GM06990 (cell line): ENCODE measurements at places on chromosomes 2 and 18.

- no peak for DNase-seq
Measured at GRCh38 chr2:98634406-98635092, 26.2 kb downstream of the UNC50 start.

- no peak for DNase-seq
Measured at GRCh38 chr2:149399934-149400615, 69.7 kb downstream of the LYPD6 start.

DNA sequence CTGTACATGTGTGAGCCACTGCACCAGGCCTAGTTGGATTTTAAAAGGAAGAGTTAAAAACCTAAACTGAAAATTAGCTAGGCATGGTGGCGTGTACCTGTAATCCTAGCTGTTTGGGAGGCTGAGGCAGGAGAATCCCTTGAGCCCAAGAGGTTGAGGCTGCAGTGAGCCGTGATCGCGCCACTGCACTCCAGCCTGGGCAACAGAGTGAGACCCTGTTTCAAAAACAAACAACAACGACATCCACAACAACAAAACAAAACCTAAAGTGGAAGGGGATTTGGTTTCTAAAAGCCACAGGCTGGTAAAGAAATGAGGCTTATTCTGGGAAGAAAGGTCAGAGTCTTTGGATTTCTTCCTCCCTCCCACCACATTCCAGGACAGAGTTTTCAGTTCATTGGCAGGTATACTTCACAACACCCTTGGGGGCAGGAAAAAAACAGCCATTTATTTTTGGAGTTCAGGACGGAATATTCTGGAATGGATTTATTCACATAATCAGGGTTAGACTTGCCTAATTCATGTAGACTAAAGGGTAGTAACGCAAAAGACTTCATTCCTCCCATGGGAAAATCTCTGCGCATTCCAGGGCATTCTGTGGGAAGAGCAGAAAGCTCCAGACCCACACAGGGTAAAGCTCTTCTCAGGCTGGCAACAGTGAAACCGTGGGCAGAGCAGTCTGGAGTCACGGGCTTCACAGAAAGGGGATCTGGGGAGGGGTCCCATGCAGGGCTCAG is 34.9 kb downstream of the TEX44 start:
- no peak for DNase-seq

DNA sequence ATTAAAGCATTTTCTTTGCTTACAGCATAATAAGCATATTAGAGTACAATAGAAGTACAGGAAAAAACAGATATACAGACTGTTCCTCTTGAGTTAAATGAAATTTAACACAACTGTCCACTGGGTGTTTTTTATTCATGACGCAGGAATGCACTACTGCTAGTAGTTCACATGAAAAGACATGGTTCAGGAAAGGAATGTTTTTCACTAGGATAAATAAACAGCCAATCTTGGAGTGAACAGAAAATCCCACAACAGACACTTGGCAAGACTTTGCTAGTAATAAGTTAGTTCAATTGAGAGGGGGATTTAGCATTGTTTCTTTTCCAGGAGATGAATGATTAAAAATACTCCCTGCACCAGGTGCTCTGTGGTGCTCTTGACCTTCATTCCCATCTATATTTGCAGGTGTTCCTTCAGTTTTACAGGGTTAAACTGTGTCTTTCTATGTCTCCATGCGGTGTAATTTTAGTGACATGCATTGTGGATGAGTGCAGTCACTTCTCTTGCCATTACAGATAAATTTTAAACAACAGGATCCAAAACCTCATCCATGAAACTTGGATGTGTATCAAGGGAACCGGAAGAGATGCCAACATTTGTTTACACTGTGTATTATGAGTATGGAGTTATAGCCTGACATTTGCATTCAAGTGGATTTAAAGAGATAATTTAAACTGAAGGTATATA is 796.6 kb downstream of the DSC3 start:
- DNase-seq, result no peak

GRCh38 chr2:63364866-63365265 is 223.4 kb downstream of the WDPCP start:
- no peak for DNase-seq

DNA sequence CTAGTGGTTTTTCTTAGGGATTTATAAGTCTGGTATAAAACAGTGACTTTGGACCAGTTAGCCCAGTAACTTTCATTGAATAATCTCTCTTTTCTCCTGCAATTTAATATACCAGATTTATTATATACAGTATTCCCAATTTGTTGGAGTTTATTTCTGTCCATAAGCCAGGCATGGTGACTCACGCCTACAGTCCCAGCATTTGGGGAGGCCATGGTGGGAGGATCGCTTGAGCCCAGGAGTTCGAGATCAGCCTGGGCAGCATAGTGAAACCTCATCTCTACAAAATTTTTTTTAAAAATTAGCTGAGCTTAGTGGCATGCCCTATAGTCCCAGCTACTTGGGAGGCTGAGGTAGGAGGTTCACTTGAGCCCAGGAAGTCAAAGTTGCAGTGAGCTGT is 26.7 kb downstream of the CNNM4 start:
- DNase-seq, result no peak

DNA sequence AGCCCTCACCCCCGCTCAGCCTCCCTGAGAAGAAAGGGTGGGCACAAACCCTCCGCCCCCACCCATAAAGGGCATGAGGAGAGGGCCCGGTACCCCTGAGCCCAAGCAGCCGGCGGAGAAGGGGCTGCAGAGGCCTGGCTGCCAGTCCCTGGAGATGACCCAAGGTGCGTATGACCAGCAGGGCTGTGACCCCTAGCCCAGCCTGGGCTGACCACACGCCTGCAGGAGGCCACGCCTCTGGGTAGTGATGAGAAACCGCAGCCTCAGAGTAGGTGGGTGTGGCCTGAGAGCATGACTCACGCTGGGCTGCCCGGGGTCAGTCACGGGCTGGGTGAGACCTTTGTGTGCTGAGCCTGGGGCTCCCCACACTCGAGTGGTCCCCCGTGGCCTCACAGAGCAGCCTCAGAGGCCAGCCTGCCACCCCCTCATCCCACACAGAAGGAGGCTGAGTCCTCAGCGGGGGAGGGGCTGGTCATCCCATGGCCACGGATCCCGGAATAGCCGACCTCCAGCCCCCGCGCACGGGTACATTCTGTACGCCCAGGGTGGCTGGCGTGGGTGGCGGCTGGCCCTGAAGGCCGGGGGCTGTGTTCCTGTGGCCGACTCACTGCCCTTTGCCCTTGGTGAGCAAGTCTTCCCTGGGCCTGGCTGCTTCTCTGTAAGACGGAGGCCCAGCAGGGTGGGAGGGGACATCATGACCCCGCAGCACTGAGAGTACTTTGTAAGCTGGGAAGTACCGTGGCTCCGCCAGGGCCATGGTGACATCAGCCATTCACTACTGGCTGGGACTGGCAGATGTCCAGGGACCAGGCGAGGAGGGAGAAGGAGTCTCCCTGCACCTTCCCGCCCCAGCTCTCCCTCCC is 110.8 kb upstream of the OTOS start:
- DNase-seq, result no peak

DNA sequence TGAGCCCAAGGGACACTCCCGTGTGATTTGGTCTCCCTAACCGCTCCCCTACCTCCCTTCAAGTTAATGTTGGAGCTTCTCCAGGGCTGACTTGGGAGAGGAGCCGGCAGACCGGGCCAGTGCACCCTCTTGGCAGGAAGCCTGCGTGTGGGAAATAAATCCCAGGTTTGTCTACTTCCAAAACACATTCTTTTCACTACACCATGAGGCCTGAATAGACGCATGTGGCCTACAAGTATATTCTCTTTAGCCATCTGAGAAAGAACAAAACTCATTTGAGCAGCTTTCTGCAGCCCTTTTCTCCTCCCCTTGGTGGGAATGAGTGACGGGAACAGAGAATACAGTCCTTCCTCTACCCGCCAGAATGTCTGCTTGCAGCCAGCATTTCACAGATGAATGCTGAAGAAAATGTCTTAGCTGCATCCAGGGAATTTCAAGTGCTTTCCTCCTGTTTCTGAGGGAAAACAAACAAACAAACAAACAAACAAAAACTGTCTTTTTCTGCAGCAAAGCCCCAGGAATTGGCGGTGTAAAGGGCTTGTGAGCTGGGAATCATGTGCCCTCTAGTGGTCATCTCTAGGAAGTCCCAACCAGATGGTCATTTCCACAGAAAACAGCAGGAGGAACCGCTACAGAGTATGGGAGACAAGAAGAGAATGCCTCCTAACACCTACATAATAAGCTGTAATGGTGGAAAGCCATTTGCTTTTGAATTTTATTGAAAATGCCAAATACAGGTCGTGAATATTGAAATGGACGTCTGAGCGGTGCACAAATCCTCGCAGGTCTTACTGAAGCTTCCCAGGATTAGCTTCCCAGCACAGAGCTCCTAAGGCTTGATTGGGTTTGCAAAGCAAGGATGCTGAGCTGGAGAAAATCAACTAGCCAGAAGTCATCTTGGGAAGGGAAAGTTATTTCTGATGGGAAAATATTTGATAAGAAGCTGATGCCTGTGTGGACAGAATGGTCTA is 41.2 kb upstream of the DAPL1 start:
- no peak for DNase-seq

- no peak for DNase-seq
Measured at GRCh38 chr18:63817441-63818051, 42.3 kb downstream of the SERPINB7 start.

DNA sequence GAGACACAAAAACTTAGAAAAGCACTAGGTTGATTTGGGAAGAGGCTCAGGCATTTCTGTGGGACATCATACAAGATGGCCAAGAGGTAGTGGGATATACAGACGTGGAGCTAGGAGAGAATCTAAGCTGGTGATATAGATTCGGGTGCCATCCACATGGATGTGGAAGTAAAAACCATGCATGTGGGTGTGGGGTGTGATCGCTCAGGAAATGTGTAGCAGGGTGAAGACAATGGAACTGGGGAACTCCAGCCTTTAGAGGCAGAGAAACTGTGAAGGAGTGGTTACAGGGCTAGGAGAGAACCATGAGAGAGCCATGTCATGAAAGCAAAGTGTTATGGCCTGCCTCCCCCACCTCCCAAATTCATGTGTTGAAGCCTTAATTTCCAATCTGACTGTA is 43.0 kb upstream of the CTLA4 start:
- DNase-seq, result no peak

GRCh38 chr2:226802573-226802972 is 3.0 kb upstream of the IRS1 start:
- peak; percentile 37 for DNase-seq

DNA sequence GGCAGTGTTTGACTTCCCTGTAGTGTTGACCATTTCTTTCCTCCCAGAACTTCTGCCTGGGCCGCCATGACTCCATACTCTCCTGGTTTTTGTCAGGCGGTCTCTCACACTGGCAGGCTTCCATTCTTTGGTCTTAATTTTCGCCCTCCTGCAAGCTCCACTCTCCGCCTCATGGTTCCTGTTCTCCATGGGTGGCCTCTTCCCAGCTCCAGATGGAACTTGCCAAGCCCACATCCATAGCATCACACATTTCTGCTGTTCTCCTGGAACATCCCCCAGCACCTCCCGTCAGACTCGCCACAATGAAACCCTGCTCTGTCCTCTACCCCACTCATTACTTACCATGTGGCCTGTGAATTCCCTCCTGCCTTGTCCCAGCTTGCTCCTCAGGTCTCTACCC is 896 bp upstream of the AFF3 start:
- no peak for DNase-seq

GRCh38 chr2:31223026-31223425 is 5.7 kb upstream of the CAPN14 start:
- no peak for DNase-seq

GRCh38 chr2:65577654-65578053 is 145.3 kb upstream of the SPRED2 start:
- no peak for DNase-seq

GRCh38 chr2:2899826-2900225 is 477.8 kb downstream of the EIPR1 start:
- no peak for DNase-seq

DNA sequence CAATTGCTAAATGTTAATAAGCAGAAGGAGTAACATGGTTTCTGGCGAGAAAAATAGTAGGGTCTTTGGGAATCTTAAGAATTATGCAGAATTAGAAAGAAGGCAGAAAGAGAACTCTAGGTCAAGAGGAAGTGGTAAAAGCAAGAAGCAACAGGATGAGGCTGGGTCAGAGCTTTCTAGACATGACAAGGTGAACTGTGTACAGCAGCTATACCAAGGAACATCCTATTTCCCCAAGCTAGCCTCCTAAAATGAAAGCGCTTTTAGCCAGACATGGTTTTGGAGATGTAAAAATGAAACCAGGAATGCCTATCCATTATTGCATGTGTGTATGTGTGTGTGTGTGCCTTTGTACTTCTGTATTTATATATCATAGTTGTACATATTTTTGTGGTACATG is 42.3 kb upstream of the STAT1 start:
- no peak for DNase-seq

GRCh38 chr2:96869822-96870625 is at the start of gene SEMA4C:
TSS of gene SEMA4C (minus strand) at chr2:96870080. CDS start at chr2:96867886, 2,194 bp downstream.
- DNase-seq, result peak; percentile 46

- DNase-seq, result peak; percentile 15
Measured at GRCh38 chr2:225008179-225008856, 34.0 kb downstream of the DOCK10 start.

- no peak for DNase-seq
Measured at GRCh38 chr2:50859110-50859509, 172.8 kb downstream of the NRXN1 start.

GRCh38 chr2:234330902-234331301 is 166.0 kb downstream of the ARL4C start:
- DNase-seq, result no peak

- DNase-seq, result no peak
Measured at GRCh38 chr2:217538719-217539118, 464.1 kb downstream of the TNS1 start.

DNA sequence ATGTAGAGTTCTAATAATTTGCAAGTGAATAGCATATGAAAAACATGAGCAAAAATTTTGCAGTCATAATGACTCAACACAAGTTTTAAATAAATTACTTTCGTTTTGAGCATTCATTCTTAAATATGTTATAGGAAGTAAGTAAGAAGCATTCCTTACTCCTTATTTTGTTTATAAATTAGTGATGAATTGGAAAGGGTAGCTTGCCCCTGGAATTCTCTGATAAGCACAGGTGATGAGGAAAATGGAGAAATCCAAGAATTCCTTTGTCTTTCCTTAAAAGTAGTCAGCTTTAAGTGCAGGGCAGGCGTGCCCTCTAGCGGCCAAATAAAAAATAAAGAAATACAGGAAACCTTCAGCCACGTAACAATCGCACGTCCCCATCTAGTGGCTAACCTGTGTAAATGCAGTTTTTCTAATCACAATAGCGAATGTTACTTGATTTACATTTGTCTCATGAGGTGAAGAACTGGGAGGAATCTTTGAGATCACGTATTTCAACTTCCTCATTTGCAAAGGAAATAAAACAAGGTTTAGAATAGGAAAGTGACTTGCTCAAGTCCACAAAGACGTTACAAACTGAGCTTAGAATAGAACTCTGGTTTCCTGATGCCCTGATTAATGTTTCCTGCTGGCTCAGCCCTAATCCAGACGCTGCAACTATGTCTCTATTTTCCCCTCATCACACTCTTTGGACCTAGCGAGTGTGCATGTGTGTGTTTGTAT is 47.2 kb upstream of the ZNG1B start:
- peak; percentile 72 for DNase-seq
